ENCODE measurements at places on chromosomes 6 and 20.

DNA sequence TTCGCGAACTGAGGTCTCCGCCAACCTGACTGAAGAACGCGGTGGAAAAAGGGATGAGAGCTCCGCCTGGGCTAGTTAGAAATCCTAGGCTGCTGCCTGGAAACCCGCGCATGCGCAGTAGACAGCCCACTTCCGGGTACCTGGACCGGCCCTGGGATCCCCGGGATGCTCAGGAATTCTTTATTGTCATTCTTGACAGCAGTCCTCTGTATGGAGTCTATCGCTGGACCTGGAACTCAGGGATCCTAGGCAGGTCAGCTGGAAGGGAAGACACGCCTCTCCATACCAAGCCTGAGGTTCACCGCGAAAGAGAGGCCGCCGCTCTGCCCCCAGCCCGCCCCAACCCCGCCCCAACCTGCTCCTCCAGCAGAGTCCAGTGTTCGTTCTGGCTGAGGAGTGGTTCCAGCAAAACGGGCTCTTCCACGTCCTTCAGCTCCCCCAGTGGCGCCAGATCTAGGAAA lies 1379.2 kb upstream of the DEFB115 start:
- DNase-seq, result peak; percentile 55

DNA sequence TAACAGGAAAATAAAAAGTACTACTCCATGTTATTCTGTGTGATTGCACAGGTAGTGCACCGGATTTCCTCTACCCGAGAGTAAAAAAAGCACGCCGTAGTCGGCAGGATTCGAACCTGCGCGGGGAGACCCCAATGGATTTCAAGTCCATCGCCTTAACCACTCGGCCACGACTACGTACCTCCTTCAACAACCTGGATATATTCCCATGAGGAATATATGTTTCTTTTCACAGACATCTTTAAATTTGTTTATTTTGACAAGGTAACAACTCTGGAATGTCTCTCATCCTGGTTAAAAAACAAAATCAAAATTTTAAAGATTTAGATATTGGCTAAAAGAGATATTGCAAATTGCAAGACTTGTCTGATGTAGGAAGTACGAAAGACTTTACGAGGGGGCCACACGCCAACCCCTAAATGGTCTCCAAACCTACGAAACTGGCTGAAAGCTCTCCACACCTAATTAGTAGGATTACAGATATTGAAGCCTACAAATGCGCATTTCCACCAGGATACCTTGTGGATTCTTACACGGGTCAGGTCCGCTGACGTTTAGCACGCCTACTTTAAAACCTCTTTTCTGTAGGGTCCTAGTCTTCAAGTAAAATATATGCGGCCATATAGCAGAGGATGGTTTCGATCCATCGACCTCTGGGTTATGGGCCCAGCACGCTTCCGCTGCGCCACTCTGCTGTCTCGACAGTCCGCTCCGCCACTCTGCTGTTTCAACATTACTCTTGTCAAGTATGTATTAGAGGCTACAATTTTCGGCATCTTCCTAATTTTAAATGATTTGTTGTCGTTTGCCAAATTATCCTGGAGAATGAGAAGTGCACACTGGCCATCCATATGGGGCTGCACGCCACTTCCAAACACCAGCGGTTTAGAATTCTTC lies 52.2 kb upstream of the BTN3A2 start:
- DNase-seq, result peak; percentile 84

GRCh38 chr6:9095729-9096128 lies 660.4 kb upstream of the SLC35B3 start:
- no peak for DNase-seq

DNA sequence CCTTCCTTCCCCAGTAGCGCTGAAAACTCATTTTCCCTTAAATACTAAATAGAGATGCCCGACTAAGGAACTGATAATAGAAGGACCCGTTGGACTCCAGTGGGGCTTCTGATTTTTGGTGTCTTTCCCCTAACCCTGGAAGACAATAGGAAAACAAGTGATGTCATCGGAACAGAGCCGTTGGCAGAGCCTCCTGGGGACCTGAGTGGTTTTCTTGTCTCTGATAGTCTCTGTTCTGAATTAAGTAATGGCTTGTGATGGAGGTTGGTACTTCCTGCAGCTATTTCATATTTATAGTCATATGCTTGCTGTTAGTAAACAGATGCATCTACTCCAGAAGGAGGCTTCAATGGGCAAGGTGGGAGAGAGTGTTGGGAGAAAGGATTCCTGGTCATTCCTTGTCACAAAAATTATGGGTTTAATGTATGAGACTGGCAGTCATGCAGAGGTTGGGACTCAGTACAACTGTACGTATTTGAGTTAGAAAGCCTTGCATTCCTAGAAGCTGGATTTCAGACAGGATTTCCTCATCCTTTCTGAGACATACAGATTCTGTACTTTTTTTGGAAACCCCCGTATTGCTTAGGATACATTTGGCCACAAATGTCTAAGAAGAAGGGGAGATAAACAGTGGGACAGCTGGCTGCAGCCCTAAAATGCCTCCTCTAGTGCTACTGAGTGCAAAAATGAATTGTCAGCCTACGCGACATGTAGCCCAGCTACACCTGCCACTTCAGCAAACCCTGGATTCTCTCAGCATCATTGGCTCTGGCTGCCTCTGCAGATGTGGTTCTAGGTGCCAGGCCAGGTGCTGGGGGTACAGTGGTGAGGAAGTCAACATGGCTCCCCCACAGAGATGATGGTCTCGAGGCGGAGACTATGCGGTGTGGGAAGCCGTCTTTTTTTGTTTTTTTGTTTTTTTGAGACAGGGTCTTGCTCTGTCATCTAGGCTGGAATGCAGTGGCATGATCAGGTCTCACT lies 38.1 kb downstream of the CDS2 start:
- DNase-seq, result no peak

DNA sequence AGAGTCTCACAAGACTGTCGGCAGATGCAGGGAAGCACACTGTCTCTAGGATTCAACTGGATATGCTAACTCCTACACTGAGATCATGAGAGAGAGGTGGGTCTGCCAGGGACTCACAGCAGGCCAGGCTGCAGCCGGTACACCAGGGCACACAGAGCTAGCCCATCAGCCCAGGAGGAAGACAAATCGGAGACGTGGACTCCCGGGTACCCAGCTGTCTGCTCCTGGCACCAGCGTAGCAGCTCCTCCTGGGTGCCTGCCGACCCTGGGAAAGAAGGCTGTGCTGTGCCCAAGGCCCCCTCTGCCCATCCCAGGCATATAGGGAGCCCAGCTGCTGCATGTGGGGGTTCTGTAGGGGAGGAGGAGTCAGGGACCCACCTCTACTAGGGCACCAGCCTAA lies 7.0 kb downstream of the MICAL1 start:
- no peak for DNase-seq
